Esophagus squamous epithelium (tissue), 5 donors: ENCODE measurements at places on chromosomes 11 and 22.

DNA sequence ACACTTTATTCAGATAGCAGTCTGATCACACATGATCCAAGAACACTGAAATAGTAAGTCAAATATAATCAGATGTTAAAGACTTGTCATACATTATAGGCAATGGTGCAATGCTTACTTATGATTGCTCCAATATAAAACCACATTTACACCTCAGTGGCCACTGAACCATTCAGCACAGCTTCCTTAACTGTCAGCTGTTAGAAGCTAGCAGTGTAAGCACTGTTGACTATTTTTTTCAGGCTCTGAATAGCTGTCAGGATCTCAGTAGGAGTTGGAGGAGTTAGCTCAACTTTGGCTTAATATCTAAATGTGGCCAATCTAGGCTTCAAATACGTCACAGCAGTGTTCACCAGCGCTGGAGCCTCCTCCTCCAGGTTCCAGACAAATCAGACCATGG is 36.6 kb downstream of the METTL15 start:
- no peak for DNase-seq

DNA sequence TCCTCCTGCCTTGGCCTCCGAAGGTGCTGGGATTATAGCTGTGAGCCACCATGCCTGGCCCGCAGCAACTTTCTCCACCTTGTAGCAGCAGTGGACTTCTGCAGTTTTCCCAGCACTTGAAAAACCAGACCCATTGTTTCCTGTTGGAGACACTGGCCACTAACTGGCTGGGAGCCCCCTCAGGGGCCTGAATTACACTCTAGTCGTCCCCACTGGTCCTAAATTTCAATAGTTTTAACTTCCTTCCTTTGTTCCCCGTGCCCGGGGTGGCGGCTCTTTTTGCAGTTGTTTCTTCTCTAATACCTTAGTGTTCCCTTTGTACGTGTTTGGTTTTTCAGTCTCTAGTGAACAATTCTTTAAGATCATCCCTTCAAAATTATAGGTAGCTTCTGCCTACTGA is 2.6 kb upstream of the MRGPRE start:
- DNase-seq, result no peak

DNA sequence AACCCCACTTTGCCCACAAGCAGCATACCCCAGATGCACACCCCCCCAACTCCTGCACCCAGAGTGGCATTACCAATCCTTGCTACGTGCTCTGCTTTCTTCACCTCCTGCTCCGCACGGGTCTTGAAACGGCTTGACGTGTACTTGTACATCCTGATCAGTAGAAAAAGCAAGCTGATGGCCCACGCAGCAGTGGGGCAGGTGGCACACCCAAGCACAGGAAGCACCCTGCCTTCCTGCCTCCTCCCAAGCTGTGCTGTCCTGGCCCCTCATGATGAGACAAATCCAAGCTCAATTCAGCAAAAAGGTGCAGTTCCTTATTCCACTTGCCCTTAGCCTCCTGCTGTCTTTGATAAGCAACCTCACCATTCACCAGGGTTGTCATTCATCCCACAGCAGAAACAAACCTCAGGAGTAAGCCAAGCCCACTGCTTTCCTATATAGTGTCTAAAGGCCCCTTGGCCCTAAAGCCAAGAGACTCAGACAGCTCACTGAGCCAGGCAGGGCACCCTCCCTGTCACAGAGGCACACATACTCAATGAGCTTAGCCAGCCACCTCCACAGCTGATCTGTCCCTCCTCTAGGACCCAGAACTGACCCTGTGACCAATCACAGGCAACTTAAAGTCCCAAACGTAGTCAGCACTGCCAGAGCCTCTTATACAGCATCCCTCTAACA is 27.8 kb downstream of the MORC2 start:
- DNase-seq, result no peak

GRCh38 chr22:32348031-32348611 is 9.5 kb upstream of the RFPL3 start:
- DNase-seq, result no peak

GRCh38 chr22:40180403-40180802 is 2.7 kb downstream of the TNRC6B start:
- no peak for DNase-seq

GRCh38 chr11:33896911-33897310 is 5.0 kb upstream of the LMO2 start:
- DNase-seq, result no peak

GRCh38 chr22:23137905-23138561 is 3.8 kb downstream of the RSPH14 start:
- DNase-seq, result no peak

DNA sequence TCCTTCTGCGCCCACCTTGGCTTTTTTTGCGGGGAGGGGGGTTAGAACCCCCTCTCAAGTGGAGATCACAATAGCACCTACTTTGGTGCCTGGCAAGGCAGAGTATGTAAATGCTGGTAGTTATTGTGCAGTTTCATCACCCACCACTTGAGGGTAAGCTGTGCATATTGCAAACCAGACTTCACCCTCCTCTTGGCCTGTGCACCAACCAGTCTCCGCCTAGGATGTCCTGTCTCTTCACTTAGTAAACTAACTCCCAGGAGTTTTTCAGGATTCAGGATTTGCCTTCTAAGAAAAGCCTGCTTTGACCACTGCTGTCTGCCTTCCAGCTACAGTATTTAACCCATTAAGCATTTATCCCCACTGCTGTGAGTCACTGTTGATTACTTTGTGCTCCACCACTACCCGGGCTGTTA is 2.0 kb upstream of the UBXN1 start:
- no peak for DNase-seq

DNA sequence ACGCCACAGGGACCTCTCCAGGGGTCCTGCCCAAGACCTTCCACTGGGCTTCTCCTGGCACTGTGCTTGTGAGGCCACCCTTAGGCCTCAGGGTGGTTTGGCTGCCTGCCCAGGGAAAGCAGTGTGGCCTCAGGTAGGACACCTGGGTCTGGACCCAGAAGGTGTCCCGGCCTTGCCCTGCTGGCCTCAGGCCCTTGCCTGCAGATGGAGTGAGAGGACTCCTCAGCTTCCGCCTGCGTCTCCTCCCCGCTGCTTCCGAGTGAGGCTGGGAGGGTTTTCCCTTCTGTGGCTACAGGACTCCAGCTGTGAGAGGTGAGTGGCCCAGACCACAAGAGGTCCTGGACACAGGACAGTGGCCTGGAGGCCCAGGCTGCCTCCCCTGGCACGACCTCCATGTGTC is 60.4 kb downstream of the WNT7B start:
- no peak for DNase-seq

- no peak for DNase-seq
These were observed 13.0 kb downstream of the PAX6 start for GRCh38 chr11:31798057-31798553.

- no peak for DNase-seq
These were observed 439.7 kb downstream of the BUD13 start for GRCh38 chr11:116333001-116333535.

DNA sequence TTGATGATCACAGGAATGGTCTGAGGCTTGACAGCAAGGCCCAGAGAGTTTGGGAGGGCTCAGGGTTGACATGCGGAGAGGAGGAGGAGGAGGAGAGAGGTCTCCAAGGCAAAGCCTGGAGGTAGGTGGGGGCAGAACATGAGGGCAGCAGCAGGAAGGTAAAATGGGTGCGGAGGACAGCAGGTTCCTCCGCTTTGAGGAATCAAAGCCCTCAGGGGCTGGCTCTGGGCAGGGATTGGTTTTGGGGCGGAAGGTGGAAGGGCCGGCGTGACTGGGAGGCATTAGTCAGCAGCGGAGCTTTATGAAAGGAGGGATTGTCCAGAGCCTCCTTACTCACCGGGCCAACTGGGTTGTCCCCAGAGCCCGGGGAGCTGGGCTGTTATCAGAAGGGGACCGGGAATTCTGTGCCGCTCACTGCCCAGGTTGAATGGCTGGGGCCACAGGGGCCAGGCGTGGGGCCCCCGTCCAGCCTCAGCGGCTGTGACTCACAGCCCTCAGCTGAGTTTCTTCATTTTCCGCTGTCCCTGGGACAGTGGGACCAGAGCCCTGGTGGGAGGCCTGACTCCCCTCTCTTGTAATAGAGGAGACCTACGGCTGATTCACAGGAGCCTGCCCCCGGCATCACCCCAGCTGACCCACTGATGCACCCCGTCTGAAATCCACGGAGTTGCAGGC is 36.2 kb downstream of the LIF start:
- DNase-seq, result no peak

DNA sequence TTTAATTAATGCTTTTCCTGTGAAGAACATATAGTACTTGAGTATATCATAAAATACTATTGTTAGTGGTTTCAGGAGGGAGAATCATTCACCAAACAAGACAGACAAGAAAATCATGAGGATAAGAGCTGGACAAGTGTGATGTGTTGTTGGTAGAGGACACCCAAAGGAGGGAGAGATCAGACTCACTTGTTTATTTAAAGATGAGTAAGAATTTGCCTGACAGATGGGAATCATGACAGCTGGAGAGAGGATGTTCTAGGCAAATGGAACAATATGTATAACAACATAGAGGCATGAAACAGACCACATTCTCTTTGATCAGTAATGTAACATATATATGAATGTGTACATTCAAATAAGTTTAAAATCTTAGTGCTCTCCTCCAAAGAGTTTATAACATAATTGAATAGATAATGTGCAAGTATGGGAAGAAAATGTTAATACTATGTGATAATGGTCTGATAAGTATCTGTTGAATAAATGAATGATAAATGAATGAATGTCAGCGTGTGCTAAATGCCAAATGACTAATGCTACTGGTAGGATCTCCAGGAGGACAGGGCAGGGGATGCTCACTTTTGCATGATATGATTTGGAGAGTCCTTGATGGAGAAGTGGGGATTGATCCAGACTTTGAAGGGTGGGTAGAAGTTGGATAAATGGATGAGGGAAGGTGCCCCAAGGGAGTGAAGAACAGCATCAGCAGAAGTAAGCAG is 228.9 kb upstream of the SORL1-AS1 start:
- no peak for DNase-seq

DNA sequence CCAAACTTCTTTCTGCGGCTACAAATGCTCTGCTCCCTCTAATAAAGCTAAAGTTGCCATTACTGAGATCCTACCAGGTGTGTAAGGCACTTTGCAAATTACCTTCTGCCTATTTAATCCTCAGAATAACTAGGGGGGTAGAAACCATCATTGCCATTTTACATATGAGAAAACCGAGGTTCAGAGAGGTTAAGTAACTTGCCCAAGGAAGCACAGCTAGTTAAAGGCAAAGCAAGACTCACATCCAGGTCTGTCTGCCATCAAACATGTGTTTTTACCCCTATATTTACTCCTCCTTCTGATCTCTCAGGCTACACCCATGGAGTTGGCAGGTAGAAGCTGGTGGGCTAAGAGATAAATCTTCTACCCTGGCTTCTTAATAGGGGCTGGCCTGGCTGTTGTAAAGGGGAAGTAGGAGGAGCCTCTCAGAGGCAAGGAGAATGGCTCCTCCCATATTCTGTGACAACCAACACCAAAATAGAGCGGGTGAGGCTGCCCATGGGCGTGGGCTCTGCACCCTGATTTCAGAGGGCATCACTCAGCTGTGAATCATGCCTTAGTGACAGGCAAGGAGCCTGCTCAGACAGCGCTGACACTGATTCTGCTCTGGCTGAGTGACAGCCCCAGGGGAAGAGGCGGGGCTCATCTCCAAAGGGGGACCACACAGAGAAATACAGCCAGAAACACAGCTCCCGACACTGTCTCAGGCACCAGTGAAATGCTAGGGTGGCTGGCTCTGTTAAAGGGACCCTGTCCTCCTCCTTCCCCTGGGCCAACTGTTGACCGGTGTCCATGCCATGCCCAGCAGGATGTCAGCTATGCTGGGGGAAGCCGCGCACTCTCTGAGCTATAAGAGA is 106.8 kb downstream of the ABTB2 start:
- no peak for DNase-seq

- no peak for DNase-seq
These were observed 14.0 kb downstream of the CLMP start for GRCh38 chr11:123181075-123181474.

GRCh38 chr11:69705351-69705811 is 1.6 kb upstream of the FGF19 start:
- no peak for DNase-seq

DNA sequence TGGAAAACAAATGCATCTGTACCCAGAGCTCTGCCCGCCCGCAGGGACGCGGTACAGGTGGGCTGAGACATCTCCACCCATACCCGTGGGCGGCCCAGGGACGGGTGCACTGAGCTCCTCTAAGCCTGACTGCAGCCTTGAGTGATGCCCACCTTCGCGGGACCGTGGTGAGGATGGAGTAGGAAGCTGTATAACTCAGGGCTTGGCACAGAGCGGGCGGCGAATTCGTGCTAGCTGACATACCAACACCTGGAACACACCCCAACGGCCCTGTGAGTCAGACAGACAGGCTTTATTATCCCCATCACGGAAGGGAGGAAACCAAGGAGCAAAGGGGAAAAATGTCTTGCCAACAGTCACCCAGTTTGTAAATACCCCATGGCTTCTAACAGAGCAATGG is 61.9 kb downstream of the SMCO4 start:
- DNase-seq, result no peak

GRCh38 chr11:61138935-61139334 is 22.3 kb downstream of the VPS37C start:
- DNase-seq, result no peak

DNA sequence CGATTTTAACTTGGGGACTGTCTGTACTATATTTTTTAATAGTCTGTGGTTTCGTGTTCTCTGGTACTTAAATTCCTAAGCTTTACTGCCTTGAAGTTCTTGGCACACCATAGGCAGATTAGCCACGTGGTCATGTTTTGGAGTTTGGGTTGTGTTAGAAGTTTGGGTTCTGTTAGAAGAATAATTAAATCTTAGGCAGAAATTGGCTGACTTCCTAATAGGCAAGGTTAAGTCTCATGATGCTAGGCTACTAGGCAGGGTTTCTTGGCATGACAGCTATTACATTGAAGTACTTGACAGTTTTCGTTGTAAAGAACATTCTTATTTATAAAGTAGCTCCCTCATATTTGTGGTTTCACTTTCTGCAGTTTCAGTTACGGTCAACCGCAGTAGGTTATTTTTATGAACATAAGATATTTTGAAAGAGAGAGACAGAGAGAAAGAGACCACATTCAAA is 30.0 kb upstream of the MMP7 start:
- no peak for DNase-seq
